ENCODE measurements at places on chromosomes 2 and 18.

DNA sequence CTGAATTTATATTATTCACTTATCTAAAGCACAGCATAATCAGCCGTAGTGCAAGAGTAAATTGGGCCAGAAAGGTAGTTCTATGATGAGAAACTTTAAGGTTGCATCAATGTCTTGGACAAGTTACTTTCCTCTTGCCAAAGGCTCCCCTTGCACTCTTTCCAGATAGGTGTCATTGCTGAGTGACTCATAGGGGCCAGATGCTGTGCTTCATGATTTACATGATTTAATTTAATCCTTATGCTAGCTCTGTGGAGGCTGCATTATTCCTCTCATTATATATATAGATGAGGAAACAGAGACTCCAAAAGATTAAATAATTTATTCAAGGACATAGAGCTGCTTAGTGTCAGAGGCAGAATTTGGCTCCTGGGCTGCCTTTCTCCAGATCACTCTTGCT lies 5.0 kb downstream of the CFAP221 start:
- peak; percentile 45 for DNase-seq

DNA sequence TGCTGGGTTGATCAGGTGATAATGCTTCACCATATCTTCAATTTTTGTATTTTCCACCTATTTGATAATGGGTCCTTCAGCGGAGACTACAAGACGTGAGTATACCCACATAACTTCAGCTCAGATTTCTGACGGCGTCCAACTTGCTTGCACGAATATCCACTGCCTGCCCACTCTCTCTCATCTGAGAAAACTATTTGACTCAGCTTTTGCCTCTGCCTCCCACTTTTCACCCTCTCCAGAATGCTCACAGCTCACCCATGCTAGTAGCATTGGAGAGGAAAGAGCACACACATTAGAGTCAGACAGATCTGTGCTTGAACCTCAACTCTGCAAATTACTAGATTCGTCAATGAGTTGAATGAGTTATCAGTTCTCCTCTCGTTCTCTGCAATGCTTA lies 166.8 kb downstream of the BCL2 start:
- no peak for DNase-seq

DNA sequence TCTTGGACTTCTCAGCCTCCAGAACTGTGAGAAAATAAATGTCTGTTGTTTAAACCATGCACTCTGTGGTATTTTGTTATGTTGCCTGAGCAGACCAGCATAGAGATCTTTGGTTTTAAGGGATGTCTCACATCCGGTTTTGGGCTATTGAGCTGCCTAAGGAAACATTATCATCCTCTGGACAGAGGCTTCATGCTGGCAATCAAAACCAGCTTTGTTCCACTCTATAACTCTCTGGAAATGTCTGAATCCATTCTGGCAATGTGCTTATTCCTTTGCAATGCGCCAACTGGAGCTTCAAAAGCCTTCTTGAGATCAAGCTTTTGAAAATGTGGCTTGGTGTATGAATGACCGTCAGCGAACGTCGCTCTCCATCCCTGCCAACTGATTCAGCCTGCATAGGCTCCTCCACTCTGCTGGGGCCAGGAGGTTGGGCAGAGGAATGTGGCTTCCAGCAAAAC lies 183.6 kb upstream of the MGAT5 start:
- DNase-seq: no peak

DNA sequence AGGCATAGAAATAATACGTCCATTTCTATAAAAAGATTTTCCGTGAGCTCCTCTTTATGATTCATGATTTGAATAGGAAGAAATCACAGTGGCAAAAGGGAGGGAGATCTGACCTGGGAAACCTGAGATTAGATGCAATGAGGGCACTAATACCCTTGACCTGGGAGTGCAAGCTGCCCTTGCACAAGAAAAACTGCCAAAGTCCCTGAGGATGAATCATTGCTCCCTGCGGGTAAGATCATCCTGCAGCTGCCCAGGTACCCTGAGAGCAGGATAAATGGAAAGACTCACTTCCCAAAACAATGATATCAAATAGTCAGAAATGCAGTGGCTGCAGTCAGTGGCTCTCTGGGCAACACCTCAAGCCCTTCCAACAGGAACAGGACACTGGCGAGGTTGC lies 11.6 kb downstream of the FHL2 start:
- no peak for DNase-seq

DNA sequence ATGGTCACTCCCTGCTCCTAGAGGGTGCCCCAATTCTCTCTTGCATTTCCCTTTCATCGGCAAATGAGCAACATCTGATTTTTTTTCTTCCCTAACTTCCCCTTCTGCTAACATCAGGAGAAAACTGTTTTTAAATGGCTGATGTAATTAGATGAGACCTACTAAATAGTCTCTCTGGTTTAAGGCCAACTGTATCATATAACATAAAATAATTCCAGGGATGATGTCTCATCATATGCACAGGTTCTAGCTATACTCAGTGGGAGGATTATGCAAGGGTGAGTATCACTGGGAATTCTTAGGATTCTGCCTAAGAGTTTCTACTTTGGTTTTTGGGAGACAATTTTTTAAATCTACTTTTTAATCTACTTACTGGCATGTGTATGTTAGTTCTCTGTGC lies 193.4 kb downstream of the PARD3B start:
- no peak for DNase-seq

DNA sequence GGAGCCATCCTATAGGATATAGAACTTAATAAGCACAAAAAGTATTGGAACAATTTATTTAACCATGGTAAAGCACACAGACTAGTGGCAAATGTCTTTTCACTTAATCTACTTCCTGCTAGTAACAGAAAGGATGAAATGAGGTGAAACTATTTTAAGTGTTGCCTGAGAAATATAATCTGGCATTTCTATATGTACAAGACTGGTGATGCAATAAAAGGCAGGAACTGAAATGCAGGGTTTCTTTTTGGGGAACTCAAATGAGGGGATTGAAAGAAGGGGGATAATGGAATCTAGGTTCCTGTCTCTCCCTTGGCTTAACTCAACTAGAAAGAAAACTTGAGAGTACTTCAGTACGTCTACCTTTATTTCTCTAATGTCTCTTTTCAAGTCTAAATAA lies 122.3 kb downstream of the MEMO1 start:
- no peak for DNase-seq

DNA sequence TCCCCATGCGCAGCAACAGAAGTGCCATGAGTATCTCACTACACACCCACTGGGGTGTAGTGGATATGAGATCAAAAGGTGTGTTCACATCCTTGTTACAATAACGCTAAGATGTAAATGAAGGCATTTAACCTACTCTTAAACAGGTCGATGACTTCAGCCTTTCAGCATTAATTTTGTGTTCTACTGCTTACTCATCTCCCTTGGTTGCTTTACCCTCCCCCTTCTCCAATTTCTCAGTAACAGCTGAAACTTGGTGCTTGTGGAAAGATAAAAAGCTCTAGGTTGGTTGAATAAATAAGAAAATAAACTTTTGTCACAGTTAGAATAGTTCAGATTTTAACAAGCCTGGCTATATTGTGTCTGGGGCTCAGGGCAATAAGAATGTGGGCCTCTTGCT lies 147.5 kb upstream of the SESTD1 start:
- no peak for DNase-seq

GRCh38 chr2:187478719-187479118 lies 30.7 kb upstream of the CALCRL start:
- DNase-seq: no peak

Measured in GM04504 (cell line).